Fibroblast of gingiva (primary cell): ENCODE measurements at places on chromosomes 13 and 19.

DNA sequence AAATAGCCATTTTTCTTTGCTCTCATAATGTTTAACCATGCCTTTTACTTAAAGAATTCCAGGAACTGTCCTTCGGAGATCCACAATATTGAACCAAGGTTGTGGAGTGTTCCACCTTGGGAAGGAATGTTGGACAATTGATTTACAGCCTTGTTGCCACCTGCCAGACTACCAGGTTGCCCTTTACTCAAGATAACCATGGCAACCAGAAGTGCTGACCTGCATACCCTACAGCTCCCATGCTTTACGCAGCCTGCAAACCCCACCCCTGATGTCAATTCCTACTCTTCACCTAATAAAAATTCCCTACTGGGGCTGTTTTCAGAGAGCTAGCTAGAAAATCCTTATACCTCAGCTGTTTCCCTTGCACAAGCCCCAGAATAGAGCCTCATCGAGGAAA, 151.0 kb upstream of the RXFP2 start:
- no peak for DNase-seq

DNA sequence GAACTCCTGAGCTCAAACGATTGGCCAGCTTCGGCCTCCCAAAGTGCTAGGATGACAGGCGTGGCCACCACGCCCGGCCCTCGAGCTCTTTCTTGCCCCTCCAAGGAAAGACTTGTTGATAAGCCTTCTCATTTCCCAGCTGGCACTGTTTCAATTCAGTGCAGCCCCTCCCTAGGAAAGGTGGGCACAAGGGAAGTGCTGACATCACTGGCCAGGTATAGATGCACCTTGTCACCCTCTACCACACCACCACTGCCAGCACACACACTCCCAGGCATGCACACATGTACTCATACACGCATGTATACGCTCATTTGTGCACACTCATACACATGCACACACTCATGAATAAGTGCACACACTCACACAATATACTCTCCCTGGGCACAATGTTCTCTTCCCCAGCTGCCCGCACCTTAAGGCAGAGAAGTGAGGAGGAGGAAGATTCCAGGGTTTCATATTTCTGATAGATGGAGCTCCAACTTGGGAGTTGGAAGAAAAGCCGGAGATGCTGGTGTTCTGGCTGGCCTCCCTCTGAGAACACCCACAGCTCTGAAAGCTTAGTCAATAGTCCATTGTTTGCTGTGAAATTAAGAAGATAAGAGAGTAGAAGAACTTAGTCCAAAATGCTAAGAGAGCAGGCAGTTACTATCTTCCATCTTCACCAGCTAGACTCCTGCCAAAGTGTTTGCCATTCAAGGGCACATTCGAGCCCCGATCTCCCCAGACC, 196.7 kb downstream of the FOXO1 start:
- no peak for DNase-seq

DNA sequence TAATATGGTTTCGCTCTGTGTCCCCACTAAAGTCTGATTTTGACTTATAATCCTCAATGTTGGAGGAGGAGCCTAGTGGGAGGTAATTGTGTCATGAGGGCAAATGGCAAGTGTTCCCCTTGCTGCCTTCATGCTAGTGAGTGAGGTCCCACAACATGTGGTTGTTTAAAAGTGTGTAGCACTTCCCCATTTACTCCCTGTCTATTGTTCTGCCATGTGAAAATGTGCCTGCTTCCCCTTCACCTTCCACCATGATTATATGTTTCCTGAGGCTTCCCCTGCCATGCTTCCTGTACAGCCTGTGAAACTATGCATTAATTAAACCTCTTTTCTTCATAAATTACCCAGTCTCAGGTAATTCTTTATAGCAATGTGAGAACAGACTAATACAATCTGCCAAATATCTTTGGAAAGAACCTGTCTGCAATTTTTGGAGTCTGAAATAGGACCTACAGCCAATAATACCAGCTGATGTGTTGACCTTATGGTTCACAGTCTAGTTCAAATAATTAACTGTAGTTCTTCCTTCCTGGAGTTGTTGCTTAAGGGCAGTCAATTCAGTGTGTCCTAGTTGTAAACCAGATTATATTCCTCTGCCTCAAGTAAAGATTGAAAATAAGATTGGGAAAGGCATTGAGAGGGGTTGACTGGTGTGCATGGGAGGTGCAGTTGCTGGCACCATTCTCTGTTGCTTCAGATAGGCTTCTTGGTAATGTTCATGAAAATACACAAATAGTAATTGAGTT, 1442.9 kb downstream of the SLITRK1 start:
- DNase-seq, result no peak

DNA sequence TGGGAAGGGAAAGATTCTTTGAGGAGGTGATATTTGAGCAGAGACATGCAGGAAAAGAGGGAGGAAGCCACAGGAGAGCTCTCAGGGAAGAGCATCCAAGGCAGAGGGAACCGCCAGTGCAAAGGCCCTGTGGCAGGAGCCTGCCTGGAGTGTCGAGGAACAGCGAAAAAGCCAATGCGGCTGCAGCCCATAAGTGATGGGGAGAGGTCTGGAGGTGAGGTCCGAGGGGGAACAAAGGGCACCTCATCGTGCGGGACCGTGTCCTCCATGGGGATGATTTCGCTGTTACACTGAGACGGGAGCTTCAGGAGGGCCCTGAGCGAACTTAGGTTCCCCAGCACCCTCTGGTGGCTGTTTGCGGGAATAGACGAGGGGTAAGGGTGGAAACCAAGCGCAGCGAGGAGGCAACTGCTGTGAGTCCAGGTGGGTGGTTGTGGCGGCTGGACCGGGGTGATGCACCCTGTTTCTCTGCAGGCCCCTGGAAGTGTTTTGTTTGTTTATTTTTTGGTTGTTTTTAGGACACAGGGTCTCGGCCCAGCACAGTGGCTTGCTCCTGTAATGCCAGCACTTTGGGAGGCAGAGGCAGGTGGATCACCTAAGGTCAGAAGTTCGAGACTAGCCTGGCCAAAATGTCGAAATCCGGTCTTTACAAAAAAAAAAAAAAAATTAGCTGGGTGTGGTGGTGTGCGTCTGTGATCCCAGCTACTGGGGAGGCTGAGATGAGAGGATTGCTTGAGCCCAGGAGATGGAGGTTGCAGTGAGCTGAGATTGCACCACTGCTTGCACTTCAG, 5.9 kb upstream of the EHD2 start:
- peak; percentile 63 for DNase-seq

- DNase-seq, result peak; percentile 4
These were observed 800.7 kb upstream of the SLITRK5 start for GRCh38 chr13:86870444-86870843.

DNA sequence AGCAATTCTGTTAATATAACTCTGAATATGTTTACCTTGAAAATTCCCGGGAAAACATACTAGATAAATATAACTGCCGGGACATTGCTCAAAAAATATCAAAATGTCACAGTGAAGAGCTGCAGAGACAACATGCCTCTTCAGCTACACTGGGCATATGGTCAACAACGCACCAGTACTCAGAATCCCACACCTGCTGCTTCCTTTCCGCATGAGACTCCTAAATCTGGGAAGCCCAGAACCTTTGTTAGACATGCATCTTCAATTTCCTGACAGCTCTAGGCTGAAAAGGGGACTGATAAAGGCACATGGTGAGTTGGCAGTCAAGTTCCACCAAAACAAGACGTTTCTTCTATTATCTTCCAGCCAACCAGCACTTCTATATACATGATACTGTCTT, 53.7 kb downstream of the USP12 start:
- no peak for DNase-seq

DNA sequence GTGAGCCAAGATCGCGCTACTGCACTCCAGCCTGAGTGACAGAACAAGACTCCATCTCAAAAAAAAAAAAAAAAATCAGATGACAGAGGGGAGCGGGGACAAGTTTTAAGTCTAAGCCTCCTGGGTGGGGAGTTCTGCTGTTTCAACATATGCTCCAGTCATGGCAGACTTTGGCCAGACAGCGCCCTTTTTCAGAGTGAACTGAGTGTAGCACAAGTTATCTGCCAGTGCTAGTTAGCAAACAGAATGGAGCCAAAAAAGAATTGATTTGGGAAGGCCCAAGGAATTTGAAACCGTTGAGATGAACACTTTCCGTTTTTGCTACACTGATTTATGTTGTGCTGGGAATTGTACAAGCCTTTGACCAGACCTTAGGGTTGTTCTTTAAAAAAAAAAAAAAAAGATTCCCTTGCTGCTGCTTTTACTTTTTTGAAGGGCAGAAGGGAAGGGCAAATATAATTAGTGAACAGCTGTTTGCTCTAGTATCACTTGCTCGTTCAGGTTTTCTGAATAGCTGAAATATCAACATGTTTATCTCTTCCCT, 5.7 kb downstream of the ACTN4 start:
- peak; percentile 63 for DNase-seq

- no peak for DNase-seq
These were observed 327.2 kb downstream of the LMO7 start for GRCh38 chr13:75963302-75963701.

GRCh38 chr13:98847780-98848179, 95.3 kb upstream of the SLC15A1 start:
- no peak for DNase-seq

GRCh38 chr19:33780251-33780650, 16.4 kb upstream of the KCTD15 start:
- DNase-seq, result no peak

- DNase-seq, result no peak
These were observed 322.3 kb downstream of the EFNB2 start for GRCh38 chr13:106213028-106213757.

- DNase-seq, result no peak
These were observed 121.1 kb downstream of the FLT1 start for GRCh38 chr13:28373810-28374209.

DNA sequence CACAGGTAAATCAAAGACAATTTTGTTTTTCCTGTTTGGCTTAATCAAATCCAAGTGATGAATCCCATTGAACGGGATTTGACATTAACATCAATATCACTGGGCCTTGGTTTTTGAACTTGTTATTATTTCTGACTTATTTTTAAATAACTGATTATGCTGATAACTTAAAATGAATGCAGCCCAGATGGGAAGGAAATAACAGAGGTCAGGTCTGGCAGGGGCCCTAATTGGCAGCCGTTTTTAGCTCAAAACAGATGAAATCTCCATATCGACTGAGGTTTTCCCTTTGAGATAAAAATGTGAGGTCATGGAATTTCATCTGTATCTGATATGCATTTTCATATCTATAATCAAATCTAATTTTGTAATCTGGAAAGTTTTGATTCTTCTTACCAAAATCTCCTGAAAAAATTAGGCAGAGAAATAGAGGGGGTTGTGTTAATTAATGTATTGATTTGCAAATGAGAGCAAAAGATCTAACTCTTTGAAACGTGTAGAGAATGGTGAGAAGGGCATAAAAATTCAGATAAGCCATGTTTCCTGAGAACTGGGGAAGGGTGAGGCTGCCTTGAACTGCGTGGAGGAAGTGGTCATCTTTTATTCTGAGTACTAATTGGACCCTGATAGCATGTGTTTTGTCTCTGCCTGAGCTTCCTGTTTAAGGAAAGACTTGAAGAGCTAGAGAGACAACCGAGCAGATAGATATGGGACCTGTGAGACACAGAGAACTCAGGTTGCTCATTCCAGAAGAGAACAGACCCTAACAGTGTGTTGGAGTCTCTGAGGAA, 98.2 kb upstream of the C1QTNF9B start:
- no peak for DNase-seq

DNA sequence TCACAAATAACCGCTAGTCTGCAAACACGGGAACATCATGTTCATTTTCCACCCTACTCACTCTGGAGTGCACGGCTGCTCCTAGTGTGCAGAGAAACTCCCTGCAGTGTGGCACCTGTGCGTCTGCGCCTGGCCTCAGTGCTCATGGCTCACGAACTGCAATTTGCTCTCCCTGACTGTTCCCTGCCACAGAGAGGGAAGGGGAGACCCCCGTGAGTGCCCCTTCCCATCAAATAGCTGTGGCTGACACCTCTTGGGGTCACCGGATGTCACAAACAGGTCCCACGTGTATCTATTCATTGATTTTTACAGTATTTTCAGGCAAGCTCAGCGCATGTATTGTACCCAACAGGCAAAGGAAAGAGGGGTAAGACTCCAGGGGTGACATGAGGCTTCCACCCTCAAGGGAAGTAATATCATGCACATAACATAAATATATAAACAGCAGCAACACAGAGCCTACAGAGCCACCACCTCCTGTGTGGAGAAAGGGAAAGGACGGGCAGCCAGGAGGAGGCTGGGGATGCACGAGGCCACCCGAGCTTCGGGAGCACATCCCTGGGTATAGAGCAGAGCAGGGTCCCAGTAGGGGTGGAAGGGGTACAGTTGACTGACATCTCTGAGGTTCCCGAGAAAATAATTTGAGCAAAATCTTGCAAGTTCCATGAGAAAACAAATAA, 140.3 kb upstream of the SOX1 start:
- no peak for DNase-seq

DNA sequence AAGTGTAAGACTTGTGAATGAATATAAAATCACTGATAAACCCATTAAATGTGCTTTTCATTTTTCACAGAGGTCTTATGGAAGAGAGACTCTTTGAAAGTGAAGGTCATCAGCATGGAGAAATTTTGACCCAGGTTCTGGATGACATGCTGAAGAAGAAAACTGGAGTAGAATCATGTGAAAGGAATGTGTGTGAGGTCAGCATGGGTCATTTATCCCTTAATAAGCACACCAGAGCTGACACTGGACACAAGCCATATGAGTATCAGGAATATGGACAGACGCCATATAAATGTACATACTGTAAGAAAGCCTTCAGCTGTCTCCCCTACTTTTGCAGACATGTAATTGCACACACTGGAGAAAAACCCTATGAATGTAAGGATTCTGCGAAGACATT, 29.0 kb downstream of the ZNF20 start:
- DNase-seq, result no peak

DNA sequence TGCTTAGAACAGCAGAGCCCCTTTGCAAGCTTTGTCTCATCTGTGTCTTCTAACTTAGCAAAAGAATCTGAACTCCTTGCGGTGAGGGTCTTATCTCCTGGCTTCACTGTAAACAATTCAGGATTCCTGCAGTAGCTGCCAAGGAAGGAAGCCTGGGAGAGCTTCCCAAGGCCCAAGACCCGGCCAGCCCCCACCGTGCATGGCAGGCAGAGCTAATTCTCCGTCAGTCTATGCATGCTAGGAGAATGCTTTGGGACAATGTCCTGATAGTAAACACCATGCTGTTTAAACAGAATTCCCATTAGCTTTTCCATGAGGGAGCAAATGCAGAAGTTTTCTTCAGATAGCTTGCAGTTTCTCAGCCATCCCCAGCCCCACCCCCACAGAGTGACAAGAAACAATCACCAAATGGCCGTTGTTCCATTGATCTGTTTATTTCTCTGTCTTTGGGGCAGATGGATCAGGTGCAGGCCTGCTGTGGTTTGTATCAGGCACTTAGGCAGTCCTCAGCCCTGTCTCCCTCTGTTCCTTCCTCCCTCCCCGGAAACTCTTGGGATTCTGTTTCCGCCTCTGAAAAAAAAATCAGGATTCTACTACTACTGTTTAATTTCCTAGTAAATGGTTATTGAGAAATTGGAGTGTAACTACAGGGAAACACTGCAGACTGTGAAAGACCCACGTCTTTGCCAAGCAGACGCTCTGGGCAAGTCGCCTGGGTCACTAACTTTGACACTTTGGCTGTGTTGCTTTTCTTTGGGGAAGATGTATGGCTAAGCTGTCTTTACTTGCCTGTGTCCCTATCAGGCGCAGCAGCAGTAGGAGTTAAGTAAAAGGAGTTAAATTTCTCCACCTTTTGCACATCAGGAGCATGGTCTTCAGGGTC, 40.7 kb upstream of the SPATA13 start:
- no peak for DNase-seq

GRCh38 chr13:100182900-100183490, 94.1 kb downstream of the PCCA start:
- no peak for DNase-seq
